ENCODE measurements at places on chromosomes 3 and 15. TPM values are rescaled to one million over a fixed set of nuclear protein-coding genes. Genes with fewer than 3 reads are reported as not detected.

ABHD10 gene
- 50.8 TPM for polyA plus RNA-seq

GRCh38 chr3:123766193-123767008, 117.7 kb downstream of the MYLK start:
- DNase-seq, result no peak

DNA sequence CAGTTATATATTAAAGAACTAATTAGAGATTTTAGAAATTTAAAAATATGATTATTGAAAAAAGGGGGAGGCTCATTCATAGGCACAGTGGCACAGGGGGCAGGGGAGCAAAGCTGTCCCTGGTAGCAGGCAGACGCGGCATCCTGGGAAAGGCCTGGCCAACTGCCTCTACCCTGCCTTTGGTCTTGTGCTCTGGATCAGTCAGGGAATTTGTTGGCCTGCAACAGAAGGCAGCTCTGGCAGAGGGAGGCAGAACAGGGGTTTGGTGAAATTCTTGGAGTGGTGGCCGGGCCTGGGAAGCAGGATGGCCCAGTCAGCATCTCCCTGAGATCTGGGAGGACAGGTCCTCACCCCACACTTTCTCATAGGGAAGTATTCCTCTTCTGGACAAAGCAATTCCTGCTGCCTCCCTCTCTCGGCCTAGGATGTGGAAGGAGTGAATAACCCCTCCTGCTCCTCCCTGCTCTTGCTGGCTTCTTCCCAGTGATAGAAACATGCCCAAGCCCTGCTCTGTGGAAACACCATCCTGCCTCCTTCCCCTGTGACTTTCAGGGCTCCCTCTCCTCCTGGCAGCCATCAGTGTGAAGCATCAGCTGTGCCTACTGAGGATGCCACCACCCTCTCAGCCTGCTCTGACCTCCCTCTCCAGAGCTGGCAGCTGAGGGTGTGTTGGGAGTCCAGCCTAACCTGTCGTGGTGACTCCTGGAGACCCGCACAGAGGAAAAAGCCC, 26.9 kb downstream of the PRR20G start:
- no peak for DNase-seq

DNA sequence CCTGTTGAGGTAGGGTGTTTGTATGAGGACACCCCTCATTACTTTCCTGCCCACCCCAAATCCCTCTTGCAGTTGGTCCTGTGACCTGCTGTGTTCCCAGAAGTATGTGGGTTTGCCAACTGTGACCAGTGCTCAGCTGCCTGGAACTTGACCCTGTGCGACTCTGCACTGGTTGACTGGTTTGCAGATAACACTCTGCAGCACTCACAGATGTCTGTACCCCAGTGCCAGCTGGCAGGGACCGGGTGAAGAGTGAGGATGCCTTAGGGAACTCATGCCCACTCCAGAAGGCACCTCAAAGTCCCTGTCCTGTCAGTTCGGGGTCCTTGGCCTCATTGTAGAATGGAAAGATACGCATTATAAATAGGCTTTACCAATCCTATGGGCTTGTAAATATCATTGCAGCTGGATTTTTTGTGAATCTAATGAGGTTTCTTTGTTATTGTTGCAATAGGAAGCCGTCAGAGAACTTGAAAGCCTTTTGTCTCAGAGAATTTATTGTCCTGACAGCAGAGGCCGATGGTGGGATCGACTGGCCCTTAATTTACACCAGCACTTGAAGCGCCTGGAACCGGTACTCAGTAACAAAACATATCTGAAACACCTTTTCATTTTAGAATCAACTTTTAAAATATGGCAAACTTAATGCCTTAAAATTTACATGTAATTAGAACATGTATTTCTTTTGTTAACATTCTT, 18.2 kb downstream of the FAN1 start:
- DNase-seq, result peak; percentile 52

- DNase-seq, result no peak
These were observed 93.4 kb downstream of the ABHD5 start for GRCh38 chr3:43783987-43784639.

DNA sequence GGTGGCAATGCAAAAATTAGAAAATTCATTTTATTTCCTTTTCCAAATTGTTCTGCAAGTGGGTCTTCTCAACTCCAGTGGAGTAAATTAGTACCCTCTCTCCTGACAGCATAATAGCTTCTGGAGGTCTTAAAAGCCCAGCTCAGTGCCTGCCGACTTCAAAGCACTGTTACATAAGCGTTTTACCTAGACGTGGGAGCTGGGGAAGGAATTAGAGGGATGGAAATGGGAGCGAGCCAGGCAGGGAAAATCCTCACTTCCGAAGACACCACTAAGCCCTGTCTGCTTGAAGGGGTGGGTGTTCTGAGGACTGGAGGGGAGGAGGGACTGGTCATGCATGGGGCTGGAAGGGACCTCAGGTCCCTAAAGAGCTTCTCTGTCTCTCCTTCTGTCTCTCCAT, 77.2 kb upstream of the SLC6A1 start:
- no peak for DNase-seq

- no peak for DNase-seq
These were observed 719.7 kb upstream of the BCHE start for GRCh38 chr3:166556955-166557354.

All from left renal cortex interstitium (tissue), 4 donors.